ENCODE measurements at places on chromosomes 5 and 9.

GRCh38 chr5:144460600-144460999 lies 289.9 kb downstream of the KCTD16 start:
- DNase-seq = no peak

GRCh38 chr9:2158111-2158610 lies 143.0 kb downstream of the SMARCA2 start:
- DNase-seq = peak; percentile 55

DNA sequence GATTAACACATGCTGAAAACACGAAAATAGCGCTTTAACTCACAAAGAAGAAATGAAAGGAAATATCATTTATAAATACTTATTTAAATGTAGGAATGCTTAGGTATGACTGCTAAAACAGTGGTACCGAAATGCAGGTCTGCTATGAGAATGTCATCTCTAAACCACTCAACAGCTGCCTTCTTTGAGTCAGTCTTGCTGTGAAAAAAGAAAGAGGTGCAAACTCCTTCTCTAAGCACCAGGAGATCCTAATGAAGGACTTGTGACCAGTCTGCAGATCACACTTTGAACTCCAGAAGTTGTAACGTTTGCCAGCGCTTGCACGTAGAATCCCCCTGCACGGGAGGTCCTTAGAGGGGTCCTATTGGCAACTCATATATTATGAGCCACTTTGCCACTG lies 86.6 kb downstream of the TRIO start:
- no peak for DNase-seq

DNA sequence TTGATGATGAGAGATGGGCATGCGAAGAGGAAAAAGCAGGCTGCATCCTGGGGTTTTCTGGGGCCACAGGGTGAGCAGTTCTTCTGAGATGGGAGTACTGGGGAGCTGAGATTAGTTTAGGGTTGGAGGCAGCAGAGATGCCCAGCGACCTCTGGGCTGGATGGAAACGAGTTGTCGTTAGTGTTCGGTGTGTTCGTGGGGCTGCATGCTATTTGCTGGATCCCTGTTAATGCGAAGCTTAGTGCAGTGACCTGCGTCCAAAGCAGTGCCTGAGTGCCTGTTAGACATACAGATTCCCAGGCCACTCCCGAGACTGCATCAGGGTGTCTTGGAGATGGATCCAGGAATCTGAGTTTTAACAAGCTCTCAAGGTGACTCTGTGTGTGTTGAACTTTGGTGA lies 201.3 kb downstream of the CACNA1B start:
- no peak for DNase-seq

- no peak for DNase-seq
These were observed 90.1 kb downstream of the PAPPA start for GRCh38 chr9:116243708-116244107.

DNA sequence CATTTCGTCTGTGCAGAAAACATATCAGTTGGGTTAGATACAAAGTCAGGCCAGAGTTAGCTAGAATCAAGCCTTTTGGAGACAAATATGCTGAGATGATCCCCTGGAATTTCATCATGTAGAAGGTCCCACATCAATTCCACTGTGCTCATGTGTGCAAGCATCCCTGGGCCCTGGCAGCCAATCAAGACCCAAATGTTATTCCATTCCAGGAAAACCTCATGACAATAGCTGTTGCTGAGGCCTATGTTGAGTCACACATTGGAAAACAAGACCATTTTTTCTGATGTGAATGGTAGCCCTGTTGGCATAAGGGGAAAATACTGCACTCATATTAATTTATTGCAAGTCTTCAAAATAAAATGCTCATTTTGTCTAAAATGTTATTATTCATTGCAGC lies 11.5 kb downstream of the SPOCK1 start:
- no peak for DNase-seq

DNA sequence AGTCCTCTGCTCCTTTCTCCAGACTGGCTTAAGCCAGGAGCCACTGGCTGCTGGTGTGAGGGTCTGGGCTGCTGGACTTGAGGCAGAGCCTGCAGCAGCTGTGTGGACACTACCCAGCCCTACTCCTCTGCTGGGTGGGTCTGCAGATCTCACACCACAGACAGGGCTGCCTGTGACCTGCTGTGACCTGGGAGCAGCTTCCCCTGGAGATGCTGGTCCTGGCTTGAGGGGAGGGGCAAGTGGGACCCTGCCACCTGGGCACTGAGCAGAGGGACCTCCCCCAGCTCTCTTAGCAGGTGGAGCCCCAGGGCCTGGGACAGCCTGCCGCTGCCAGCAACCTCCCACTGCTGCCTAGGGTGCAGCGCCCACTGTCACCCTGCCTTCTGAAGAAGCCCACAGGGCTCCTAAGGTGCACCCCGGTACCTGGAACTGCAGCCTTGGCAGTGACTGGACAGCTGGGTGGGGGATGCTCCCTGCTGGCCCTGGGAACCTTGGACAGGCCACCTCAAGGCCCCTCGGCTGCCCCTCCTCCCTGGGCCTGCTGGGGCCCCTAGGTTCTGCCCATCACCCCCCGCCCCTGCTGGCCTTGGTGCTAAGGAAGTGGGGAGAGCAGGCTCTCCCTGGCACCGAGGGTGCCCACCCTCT lies 9.1 kb downstream of the CACFD1 start:
- DNase-seq = no peak

GRCh38 chr5:40268088-40268487 lies 411.6 kb upstream of the PTGER4 start:
- no peak for DNase-seq

GRCh38 chr5:118791926-118792734 lies 196.2 kb downstream of the DTWD2 start:
- DNase-seq = peak; percentile 25
